CD4-positive, alpha-beta T cell treated with Interferon alpha-2 for 1 hour (primary cell): ENCODE measurements at places on chromosomes 7 and 10.

GRCh38 chr7:80833289-80834268 lies 85.3 kb downstream of the SEMA3C start:
- no peak for DNase-seq

- DNase-seq: no peak
Observed at GRCh38 chr10:12639996-12640944, 290.9 kb downstream of the CAMK1D start.

DNA sequence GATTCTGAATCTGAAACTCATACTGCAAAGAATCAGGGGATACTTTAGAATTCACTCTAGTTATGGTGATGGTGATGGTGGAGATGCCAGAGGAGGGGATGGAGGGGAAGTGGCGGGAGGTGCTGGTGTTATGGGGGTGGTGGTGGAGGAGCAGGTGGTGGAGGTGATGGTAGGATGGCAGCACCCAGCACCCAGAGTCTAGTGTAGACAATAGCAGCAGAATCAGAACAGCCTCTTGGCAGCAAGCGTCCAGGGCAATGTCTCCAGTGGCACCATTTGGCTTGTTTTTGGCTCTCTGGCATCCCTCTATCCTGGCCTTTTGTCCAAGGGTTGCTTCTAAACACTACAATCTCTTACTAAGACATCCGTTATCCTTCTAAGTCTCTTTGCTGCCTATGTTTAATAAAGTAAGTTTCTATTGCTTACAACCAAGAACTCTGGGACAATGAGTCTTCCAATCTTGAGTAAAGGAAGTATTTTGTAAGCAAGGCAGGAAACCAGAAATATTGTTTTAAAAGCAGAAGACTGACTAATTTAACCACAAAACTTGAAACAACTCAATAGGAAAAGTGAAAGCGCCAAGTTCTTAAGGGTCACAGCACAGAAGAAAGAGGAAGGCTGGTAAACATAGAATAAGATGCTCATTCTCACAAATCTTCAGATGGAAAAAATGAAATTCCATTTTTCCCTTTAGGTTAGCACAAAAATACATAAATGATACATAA lies 42.4 kb upstream of the GDF10 start:
- DNase-seq: peak; percentile 62

DNA sequence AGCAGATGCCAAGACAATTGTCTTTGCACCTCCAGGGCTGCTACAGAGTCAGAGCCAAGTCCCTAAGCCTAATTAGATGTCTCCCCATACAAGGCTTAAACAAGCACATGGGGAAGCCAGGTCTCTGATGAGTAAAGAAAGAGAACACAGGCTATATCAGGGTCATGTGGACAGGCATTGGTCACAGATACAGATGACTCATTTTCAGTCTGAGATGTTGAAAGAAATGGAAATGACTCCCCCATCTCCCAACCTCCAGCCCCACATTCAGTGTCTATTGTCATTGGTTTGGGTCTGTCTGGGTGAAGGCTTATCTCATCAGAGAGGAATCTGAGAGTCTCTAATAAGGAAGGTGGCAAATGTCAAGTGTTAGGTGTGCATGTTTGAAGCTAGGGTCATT lies 290.1 kb upstream of the KIAA1217 start:
- no peak for DNase-seq

- DNase-seq: no peak
Observed at GRCh38 chr10:69491611-69492010, 40.3 kb downstream of the TSPAN15 start.

DNA sequence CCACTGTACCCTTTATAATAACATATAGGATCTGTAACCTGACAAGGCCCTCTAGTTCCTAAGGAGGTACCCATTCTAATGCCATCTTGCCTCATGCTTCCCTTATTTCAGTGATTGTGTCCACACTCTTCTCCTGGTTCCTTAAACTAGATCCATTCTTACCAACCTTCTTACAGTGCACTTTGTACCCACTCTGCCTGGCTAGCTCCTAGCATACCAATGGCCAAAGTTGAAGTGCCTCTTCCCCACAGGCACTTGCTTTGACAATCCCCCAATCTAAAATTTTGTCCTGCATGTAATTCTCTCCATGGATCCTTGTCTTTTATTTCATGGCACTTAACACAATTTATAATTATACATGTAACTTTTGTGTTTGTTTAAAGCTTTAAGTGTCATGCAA lies 40.9 kb downstream of the CCDC71L start:
- no peak for DNase-seq

GRCh38 chr10:67487199-67487598 lies 208.8 kb downstream of the CTNNA3 start:
- DNase-seq: no peak

DNA sequence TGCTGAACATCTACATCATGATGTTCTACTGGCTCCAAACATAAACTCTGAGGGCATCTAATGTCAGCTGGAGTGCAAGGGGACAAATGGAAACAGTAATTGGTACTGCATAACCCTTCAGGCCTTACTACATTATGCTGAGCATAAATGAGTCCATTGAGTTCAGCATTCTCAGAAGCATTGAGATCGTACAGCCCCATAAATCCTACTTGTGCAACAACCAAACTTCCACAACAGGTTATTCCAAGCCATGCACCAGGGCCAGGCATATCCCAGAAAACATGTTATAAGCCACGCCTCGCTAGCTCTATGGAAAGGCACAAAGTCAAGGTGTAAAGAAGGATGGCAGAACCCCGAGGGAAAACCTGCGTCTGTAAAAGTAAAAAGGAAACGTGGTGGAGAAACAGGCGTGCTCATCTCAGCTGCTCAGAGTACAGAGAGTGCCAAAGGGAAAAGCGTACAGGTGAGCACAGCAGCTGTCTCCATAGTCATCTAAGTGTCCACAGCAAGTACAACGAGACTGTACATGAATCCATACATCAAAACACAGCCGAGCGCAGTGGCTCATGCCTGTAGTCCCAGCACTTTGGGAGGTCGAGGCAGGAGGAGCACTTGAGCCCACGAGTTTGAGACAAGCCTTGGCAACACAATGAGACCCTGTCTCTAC lies 124.6 kb downstream of the PARD3 start:
- DNase-seq: no peak

GRCh38 chr7:34739651-34740300 lies 81.8 kb downstream of the NPSR1 start:
- DNase-seq: no peak

DNA sequence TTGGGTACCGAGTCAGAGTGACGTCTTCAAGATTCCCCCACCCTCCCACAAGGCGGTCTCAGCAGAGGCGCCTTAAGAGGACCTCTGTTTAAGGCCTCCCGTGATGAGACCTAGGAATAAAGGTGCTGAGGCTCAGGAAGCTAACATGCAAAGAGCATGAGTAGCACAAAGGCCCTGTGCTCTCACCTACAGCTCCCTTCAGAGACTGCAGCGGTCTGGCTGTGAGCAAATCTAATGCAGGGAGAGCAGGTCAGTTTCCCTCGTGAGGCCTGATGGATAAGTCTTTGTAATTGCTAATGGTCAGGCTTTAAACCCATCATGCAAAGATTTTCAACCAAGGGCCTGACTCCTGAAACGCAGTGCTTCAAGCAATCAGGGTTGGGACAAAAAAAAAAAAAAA lies 909.3 kb upstream of the GHITM start:
- DNase-seq: no peak

DNA sequence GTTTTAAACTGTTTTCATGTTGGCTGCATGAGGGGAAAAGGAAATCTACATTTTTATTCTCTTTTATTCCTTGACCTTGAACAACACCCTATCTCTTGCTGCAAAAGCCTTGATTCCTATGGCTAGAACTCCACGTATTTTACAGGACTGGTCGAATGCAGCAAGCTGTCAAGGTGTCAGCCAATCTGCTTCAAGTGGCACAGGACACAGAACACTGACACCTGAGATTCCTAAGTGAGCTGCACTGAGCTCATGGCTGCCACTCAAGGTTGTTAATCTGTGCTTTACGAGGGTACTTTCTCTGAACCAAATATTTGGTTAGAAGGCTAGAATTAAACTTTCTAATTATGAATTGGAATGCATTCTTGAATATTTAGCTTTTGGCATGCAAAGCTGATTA lies 349.7 kb upstream of the COBL start:
- DNase-seq: no peak

GRCh38 chr10:104296687-104297436 lies 27.9 kb downstream of the GSTO2 start:
- DNase-seq: no peak

GRCh38 chr10:21424459-21424861 lies 101.0 kb downstream of the SKIDA1 start:
- no peak for DNase-seq

GRCh38 chr7:80182630-80183276 lies 48.1 kb downstream of the GNAI1 start:
- DNase-seq: no peak

DNA sequence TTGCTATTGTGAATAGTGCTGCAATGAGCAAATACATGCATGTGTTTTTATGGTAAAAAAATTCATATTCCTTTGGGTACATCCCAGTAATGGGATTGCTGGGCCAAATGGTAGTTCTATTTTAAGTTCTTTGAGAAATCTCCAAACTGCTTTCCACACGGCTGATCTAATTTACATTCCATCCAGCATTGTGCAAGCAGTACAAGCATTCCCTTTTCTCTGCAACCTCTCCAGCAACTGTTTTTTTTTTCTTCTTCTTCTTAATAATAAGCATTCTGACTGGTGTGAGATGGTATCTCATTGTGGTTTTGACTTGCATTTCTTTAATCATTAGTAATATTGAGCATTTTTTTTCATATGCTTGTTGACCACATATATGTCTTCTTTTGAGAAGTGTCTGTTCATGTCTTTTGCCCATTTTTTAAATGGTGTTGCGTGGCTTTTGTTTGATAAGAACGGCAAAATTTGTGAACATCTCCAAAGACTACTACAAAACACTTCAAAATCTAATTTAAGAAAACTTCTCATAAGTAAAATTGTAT lies 136.1 kb upstream of the MYO3A start:
- no peak for DNase-seq

DNA sequence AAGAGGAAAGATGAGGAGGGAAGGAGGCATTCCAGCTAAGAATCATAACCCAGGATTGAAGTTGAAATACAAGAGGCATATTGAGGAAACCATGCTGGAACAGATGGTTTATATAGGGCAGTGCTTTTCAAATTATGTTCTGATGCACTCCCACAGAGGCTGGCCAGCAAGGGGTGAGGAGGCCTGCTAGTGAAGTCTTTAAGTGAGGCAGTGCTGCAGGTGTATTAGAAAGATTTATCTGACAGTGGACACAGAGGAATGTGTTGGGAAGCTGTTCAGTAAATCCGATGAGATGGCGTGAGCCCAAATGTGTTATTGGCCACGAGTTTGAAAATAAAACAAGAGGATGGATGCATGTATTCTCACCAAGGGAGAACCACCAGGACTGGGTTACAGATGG lies 28.6 kb downstream of the REEP3 start:
- DNase-seq: no peak

GRCh38 chr10:48384699-48384982 lies 78.2 kb downstream of the MAPK8 start:
- DNase-seq: no peak

DNA sequence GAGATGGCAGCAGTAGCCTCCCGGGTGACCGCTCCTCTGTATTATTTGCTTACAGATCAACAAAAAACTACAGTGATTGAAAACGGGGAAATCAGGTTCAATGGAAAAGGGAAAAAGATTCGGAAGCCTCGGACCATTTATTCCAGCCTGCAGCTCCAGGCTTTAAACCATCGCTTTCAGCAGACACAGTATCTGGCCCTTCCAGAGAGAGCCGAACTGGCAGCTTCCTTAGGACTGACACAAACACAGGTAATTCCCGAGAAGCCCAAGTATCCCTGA lies 2.2 kb downstream of the DLX6 start:
- no peak for DNase-seq

GRCh38 chr7:150848561-150849115 lies 3.7 kb upstream of the AOC1 start:
- no peak for DNase-seq

GRCh38 chr7:46755120-46756034 lies 826.5 kb downstream of the TNS3 start:
- DNase-seq: no peak

- DNase-seq: no peak
Observed at GRCh38 chr10:49798275-49798674, 36.2 kb upstream of the OGDHL start.

GRCh38 chr10:46255801-46256747 lies 30.7 kb upstream of the ANTXRL start:
- DNase-seq: no peak

- DNase-seq: no peak
Observed at GRCh38 chr10:102668326-102669107, 24.2 kb downstream of the TRIM8 start.

GRCh38 chr10:118072840-118073239 lies 26.1 kb upstream of the RAB11FIP2 start:
- DNase-seq: no peak
